ENCODE measurements at places on chromosomes 16 and 17.

DNA sequence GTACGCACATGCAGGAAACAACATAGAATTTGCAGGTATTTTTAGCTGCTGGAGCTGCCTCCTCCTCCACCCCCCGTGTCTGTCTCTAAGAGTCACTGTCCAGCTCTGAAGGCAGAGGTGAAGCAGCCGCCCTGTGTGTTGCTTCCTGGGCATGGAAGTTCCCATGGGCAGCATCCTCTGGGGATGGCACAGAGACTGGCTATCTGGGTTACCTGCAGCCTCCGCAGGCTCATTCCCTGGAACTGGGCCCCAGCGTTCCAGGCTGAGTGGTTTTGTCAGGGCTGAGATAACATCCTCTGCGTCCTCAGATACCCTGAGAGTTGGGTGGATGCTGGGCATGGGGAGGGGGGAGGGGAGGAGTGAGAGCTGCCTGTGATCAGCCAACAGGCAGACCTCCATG, 41.5 kb upstream of the MRTFB start:
- no peak for DNase-seq

GRCh38 chr17:39271546-39271945, 45.8 kb upstream of the STAC2 start:
- DNase-seq = no peak

GRCh38 chr17:77884967-77885641, 73.4 kb upstream of the TNRC6C start:
- DNase-seq = no peak

- no peak for DNase-seq
Measured at GRCh38 chr17:66963521-66963908, 992 bp upstream of the CACNG4 start.

- no peak for DNase-seq
Measured at GRCh38 chr16:24005577-24005976, 169.8 kb downstream of the PRKCB start.

Data from NCI-H1436 treated with DMSO at 0.1 percent for 48 hours (cell line).